OCI-M1 (cell line): ENCODE measurements at places on chromosomes 3 and 15.

DNA sequence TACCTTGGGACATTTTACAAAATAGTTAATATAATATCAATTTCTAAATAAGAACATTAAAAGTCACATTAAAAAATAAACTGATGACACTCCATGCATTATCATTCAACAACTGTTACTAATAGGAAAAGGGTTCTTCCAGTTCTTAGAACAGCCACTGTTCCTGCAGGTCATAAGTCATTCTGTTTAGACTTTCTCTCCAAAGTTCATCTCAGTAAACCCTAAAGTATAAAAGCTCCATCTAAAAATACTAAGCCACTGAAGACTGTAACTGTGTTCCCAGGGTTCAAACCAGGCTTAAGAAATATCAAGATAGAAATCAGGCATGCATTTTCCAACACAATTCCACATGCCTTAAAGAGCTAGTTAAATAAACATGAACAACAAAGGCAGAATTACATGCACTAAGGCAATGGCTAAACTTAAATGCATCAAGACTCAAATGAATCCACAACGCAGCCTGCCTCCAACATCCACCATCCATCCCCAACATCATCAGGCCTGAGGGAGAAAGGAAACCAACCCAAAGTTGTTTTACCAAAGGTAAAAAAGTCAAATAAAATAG lies 46.2 kb downstream of the DMXL2 start:
- DNase-seq: no peak

GRCh38 chr3:188234132-188234531 lies 80.2 kb downstream of the LPP start:
- DNase-seq: no peak

DNA sequence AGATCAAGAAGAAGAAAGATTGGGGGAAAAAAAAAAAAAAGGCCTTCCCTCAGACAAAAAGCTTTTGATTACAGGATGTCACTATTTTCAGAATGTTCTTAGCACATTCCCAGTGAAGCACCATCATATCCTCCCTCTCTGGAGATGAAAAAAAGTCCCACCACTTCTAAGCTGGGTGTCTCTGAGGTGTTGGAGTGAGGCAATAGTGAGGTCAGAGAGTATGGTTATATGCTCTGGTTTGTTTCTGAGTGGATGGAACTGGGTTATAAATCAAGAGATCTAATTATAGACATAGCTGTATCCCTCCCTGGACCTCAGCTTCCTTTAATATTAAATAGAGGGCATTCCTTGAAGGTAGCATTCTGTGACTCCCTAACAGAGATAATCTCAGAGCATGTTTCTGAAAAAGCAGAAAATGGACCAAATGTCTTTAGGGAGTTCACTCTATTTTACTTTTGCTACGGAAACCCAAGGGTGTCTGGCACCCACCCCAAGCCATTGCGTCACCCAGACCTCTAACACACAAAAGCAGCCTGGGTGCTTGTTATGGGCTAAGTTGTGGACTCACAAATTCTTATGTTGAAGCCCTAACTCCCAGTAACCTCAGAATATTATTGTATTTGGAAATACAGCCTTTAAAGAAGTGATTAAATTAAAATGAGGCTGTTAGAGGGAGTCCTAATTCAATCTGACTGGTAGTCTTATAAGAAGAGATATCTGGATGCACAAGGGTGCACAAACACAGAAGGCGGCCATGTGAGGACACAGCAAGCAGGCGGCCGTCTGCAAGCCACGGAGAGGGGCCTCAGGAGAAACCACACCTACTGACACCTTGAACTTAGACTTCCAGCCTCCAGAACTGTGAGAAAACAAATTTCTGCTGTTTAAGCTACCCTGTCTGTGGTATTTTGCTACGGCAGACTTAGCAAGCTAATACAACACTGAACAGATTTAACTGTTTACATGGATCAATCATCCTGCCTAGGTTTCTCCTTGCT lies 81.5 kb downstream of the MB21D2 start:
- no peak for DNase-seq

GRCh38 chr3:178482981-178483380 lies 53.3 kb upstream of the KCNMB2 start:
- no peak for DNase-seq

DNA sequence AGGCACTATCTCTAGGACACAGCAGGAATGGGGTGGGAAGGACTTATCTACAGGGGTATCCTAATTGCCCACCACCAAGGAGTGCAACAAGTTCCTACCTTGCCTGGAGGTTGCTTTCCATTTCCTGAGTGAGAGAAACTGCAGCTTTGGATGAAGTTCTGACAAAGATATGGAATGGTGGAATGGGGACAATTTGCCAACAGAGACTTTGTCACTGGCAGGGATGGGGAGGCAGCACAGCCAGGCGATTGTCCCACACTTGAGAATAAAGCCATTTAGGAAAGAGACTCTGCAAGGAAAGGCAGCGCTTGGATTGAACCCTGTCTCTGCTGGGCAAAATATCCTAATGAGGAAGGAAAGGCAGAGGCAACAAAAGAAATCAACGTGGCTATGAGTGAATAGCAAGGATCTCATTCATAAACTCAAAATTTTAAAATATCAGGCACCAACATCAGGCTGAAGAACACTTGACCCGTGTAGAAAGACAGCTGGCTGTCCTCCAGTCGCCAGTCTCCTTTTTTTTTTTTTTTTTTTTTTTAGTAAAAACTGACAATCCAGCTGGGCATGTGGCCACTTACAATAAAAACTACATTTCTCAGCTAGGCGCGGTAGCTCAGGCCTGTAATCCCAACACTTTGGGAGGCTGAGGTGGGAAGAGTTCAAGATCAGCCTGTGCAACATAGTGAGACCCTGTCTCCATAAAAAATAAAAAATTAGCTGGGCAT lies 31.6 kb upstream of the PDE8A start:
- DNase-seq: no peak
